ENCODE measurements at places on chromosomes 5 and 9.

DNA sequence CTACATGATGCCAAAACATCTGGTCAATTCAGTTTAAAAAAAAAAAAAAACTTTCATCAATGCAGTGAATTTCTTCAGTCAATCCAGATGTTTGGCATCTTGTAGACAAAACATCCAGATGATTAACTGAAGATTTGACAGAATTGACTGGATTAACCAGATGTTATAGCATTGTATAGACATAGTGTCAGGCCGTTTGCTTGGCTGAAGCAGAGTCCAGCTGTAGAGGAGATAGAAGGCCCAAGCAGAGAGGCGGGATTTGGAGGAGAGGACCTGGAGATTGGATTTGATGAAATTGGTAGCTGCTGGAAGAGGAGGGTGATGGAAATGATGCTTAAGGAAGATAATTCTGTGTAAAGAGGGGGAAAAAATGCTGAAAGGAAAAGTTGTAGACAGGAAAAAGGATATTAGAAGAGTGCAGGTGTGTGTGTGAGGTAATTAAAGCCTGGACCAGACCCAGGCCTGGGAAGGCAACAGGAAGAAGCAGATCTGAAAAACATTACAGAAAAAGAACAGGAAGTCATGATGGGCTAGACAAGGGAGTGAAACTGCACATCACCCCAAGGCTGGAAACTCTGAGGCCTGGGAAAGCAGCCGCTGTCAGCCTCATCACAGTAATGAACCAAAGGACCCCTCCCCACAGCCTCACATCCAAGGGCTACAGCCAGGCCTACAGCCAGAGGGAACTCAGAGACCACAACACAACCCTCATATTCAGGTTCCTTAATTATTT lies 258.3 kb downstream of the CWC27 start:
- DNase-seq, result no peak

DNA sequence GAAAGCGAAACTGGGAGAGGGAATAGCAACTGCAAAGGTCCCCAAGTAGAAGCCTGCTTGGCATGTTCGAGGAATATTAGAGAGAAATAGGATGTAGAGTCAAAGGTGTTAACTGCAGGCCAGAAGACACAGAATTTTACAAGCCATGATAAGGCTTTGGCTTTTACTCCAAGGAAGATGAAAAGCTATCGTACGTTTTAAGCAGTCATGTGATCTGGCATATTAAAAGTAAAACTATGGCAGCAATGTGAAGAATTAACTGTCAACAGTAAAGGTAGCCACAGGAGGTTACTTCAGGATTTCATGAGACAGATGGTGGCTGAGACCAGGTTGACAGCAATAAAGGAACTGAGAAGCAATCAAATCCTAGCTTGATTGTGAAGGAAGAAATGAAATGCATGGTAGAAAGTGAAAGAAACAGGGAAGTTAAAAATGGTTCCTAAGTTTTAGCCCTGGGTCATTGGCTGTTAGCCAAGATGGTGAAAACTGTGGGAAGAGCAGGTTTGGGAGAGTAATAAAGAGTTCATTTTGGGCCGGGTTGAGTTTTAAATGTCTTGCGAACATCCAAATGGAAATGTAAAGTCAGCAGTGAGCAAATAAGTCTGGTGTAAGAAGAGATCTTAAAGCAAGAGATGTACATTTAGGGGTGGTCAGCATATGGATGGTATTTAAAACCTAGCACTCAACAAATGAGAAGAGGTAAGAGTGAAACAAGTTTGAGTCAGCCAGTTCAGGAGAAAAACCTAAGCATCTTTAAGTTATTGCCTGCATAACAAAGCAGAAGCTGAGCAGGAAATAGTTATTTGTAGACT lies 20.3 kb upstream of the TTC33 start:
- no peak for DNase-seq

DNA sequence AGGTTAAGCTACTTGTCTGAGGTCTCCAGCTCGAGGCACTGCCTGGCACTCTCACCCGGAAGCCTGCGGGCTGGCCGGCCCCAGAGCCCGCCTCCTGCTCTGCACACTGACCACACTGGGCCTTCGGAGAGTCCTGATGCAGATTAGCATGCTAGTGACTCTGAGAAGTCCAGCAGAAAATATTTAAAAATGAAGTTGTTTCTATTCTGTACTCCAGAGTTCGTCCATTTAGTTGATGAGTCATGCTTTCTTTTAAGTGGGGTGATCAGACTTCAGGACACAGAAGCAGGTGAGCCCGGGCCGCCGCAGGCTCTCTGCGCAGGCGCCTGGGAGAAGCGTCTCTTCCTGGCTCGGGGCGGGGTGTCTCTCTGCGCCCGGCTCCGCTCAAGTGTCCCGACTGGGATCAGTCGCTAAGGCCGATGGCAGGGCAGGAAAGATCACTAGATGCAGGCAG lies 32.5 kb downstream of the FAM240B start:
- DNase-seq, result peak; percentile 24

DNA sequence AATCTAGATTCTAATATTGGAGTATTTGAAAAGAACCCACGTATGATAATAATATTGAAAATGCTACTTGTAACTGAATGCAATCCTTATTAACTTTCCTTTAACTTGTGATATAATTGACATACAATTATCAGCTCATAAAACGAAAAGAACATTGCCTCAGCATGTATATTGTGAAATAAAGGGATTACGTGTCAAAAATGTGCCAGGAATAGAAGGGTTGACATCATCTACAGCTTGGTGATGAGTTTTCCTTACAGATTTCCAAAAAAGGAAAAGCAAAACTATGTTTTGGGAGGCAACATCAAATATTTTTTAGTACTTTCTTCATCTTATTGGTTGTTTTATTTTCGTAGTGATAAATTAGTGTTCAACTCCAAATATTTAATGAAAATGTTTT lies 266.0 kb upstream of the PTGER4 start:
- no peak for DNase-seq
